Neural crest cell (in vitro differentiated cells): ENCODE measurements at places on chromosomes 2 and 18. TPM values are rescaled to one million over a fixed set of nuclear protein-coding genes. Genes with fewer than 3 reads are reported as not detected.
A peak's percentile ranks its signal among the peaks of the same experiment; 100 is the strongest.

The LRRC30 gene
- not detected in 2 replicates for total RNA-seq

The MZT2B gene
- 240 and 242 TPM in 2 replicates for total RNA-seq

The DNMT3A gene
- total RNA-seq = 113 and 114 TPM in 2 replicates

The SLC16A14 gene
- total RNA-seq = 13.0 and 14.2 TPM in 2 replicates

DNA sequence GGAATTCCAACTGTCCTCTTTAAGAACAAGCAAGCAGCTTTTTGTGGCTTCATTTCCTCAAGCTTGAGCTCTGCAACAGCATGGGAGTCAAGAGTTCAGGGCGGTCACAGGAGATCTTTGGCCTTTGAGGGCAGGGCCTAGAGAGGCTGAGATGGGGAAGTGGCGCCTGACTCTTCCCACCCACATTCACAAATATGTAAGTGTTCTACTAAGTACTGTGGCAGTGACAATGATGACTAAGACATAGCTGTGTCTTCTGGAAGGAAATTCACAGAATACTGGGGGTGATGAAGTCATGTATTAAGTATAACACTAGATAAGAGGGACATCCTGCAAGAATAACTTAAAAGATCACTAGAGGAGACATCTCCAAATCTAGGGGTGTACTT lies 15.0 kb downstream of the RND3 start:
- H3K27me3 ChIP-seq = no peaks in the 10 kb centered on the region
- H3K4me1 ChIP-seq = peaks cover 72% of the 10 kb centered on the region
- H3K27ac ChIP-seq = no peak overlapping the region
- H3K4me3 ChIP-seq = peak overlapping the region; percentile 10
- peaks cover 43% of the 10 kb centered on the region for H3K36me3 ChIP-seq
- no peak for DNase-seq

GRCh38 chr2:54855434-54855833 lies 132.0 kb downstream of the EML6 start:
- no peaks in the 10 kb centered on the region for H3K27me3 ChIP-seq
- H3K4me3 ChIP-seq = no peak overlapping the region
- DNase-seq = no peak
- peaks cover 4% of the 10 kb centered on the region for H3K36me3 ChIP-seq
- no peak overlapping the region for H3K27ac ChIP-seq
- H3K4me1 ChIP-seq = no peaks in the 10 kb centered on the region

- H3K36me3 ChIP-seq = peaks cover 30% of the 10 kb centered on the region
- no peaks in the 10 kb centered on the region for H3K27me3 ChIP-seq
- no peak for DNase-seq
- H3K27ac ChIP-seq = peak overlapping the region; percentile 59
- peaks cover 41% of the 10 kb centered on the region for H3K4me1 ChIP-seq
- H3K4me3 ChIP-seq = no peak overlapping the region
Measured at GRCh38 chr18:44796429-44797428, 116.0 kb downstream of the SETBP1 start.

- peak overlapping the region; percentile 59 for H3K27ac ChIP-seq
- H3K27me3 ChIP-seq = no peaks in the 10 kb centered on the region
- DNase-seq = no peak
Measured at GRCh38 chr2:179272406-179273192, 8.0 kb upstream of the SESTD1 start.

- peak overlapping the region; percentile 54 for H3K27ac ChIP-seq
- H3K27me3 ChIP-seq = peaks cover 37% of the 10 kb centered on the region
- peak overlapping the region; percentile 92 for H3K4me3 ChIP-seq
- peaks cover 21% of the 10 kb centered on the region for H3K4me1 ChIP-seq
- peaks cover 29% of the 10 kb centered on the region for H3K36me3 ChIP-seq
Measured at GRCh38 chr18:12308386-12309100, 502 bp downstream of the TUBB6 start.
